ENCODE measurements at places on chromosomes 2 and 18. TPM values are rescaled to one million over a fixed set of nuclear protein-coding genes. Genes with fewer than 3 reads are reported as not detected.

DNA sequence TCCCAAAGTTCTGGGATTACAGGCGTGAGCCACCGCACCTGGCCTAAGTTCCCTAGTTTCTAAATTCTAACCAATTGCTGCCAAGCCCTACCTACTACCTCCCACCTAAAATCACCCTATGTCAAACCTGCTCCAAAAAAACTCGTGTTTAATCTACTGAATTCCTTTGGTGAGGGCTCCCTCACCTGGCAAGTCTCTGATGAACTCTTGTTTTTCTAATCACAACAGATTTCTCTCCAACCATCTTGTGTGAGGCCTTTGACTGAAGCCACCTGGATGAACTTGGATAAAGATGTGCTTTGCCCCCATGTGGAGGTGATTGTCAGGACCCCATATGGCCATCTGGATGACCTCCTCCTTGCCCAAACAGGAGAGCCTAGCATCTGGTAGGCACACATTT, 17.4 kb upstream of the SLC35G4 start:
- DNase-seq = no peak

- DNase-seq = no peak
Measured at GRCh38 chr2:106552921-106553320, 65.8 kb downstream of the CD8B2 start.

- DNase-seq = peak; percentile 42
Measured at GRCh38 chr18:48408111-48408726, 964 bp downstream of the ZBTB7C start.

The SEMA4F gene
- 6.1 TPM for total RNA-seq

The SLC19A3 gene
- total RNA-seq = 40.4 TPM

GRCh38 chr2:4412637-4413187, 709.3 kb downstream of the DCDC2C start:
- no peak for DNase-seq

DNA sequence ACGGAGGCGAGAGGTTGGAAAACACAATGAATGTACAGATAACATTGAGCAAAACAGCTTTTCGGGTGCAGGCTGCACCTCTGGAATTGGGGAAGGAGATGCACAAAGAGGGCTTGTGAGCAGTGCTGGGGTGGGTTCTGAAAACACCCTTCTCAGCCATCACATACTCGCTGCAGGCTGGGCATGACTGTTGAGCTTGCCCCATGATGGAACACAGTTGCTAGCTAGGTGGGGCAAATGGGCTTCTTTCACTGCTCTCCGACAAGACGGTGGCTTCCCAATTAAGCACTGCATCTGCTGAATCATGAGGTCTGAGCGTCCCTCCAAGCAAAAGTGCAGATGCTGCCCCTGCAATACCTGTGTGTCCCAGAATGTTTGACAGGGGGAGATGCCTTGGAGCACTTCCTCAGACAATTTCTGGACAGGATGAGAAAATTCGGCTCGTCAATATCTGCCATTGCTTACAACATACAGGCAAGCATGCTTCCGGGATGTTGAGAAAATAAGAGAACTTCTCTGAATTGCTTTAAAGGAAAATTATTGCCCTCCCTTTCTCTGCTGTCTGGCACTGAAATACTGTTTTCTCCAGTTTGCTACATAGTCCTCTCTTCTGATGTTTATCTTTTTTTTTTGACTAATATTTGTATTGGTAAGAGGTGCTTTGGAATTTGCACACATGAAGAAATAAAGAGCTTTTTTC, 77.3 kb upstream of the SH3BP4 start:
- no peak for DNase-seq

DNA sequence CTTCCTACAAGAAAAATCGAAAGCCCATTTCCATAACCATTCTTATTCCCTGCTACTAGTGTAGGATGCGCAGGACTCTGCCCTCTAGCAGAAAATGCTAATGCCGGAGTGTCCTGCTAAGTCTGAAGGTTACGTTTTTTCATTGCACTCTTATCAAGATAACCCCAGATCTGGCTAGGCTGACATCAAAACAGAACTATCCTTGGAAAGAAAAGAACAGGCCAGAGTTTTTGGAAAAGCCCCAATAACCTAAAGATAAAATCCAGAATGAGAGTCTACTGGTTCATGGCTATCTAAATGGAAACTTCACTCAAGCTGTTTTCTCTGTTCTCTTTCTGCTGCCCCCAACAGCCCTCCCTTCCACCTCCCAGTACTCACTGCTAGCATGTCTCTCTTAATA, 913 bp downstream of the RNF152 start:
- no peak for DNase-seq

DNA sequence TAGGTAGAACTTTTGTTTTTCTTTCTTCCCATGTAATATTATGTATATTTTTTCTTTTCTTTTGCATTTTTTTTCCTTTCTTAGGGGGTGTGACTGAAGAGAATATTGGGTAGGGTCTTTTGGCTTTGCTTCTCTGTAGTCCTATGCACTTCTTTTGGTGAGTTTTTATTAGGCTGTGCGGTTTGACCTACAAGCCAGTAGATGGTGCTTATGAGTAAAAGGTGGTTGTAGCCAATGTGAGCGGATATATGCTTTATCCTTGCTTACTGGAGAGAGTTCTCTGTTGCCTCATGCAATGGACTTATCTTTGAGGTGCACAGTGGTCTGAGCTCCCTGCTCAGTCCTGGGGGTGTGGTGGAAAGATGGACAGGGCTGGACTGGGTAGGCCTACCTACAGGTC, 52.7 kb downstream of the DSEL start:
- DNase-seq = no peak

GRCh38 chr2:119367472-119368099, 809 bp downstream of the DBI start:
- DNase-seq = peak; percentile 75

The ASTL gene
- not detected for total RNA-seq

GRCh38 chr2:144801325-144801724, 281.4 kb upstream of the ZEB2 start:
- DNase-seq = no peak

- no peak for DNase-seq
Measured at GRCh38 chr18:55252053-55252675, 292.9 kb upstream of the CCDC68 start.

- DNase-seq = no peak
Measured at GRCh38 chr2:220432645-220433044, 805.2 kb downstream of the SLC4A3 start.

The PRSS56 gene
- not detected for total RNA-seq

GRCh38 chr18:3577281-3577855, 127.4 kb downstream of the TGIF1 start:
- no peak for DNase-seq

DNA sequence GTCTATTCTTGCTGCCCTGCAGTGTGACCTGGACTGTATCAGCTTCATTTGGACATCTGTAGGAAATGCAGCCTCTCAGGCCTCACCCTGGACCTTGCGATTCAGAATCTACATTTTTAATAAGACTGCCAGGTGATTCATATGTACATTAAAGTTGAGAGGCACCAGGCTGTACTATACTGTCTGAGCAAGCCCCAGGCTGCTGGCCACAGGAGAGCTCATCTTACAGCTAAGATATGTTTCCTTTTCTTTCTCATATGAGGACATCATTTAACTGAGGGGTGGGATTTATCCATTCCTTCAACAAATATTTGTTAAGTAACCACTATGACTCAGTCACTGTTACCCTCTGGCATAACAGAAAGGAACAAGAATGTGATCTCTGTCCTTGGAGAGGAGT, 78.2 kb upstream of the GCFC2 start:
- no peak for DNase-seq

GRCh38 chr18:39057423-39058064, 1491.9 kb upstream of the CELF4 start:
- DNase-seq = no peak

GRCh38 chr2:215790523-215791421, 222.6 kb downstream of the MREG start:
- DNase-seq = no peak

DNA sequence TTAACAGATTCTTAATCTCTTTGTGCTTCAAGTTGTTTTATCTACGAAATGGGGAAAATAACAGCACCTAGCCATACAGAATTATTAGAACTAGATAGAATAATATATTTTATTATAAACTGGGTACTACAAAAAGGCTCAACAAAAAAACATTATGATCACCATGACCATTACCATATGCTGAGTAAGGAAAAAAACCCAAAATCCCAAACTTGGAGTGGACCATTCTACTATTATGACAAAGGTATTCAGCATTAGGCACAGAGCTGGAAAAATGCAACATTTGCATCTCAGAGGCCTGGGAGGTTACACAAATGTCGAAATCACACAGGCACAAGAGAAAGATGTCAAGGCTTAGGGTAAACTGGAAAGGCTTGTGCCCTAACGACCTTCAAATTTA, 162.8 kb downstream of the SRBD1 start:
- no peak for DNase-seq

DNA sequence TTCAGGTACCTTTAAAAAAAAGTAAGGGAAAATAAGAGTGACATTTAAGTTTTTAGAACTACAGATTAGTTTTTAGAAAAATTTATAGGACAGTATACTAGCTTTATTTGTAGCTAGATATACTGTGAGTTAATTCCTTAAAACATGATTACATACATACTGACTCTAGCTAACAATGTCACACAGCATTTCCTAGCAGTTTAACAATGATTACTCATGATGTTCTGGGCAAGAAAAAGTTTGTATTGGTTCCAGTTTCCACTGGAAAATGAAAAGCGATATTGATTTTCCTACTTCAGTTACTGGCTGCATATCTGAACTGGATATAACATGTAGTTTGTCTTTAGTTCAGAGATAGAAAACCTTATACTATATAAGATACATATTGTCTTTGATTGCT, 19.4 kb downstream of the SLC39A6 start:
- DNase-seq = no peak

The DPP10 gene
- 0.38 TPM for total RNA-seq

- DNase-seq = no peak
Measured at GRCh38 chr2:232464544-232464885, 8.6 kb downstream of the ALPI start.

DNA sequence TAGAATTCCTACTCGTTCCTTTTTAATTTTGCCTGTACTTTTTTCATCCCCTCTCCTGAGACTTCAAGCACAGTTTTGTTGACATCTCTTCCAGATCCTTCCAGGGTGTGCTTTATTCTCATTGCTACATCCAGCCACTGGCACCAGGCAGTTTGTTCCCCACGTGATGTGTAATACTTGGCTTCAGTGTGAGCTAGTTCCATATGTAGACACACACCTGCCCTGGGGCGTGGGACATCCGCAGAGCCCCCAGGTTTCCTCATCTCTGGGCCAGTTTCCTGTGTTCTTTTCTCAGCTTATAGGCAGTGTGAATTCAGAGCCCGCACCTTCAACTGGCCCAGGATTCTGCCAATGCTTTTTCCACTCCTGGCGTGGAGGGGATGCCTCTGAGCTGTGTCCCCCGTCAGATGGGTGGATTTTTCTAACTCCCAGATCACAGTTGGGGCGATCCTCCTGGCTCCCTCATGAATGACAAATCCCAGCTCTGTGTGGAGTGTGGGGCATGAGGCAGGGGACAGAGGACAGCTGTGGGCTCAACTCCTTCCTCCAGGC, 46.6 kb downstream of the DIPK1C start:
- no peak for DNase-seq

The LRRC30 gene
- total RNA-seq = not detected
